ENCODE measurements at places on chromosomes 6 and 20. TPM values are rescaled to one million over a fixed set of nuclear protein-coding genes. Genes with fewer than 3 reads are reported as not detected.

- H3K36me3 ChIP-seq: no peaks in the 10 kb centered on the region
- H3K4me3 ChIP-seq: no peak overlapping the region
- no peaks in the 10 kb centered on the region for H3K4me1 ChIP-seq
Observed at GRCh38 chr6:169575365-169575764, 126.5 kb downstream of the WDR27 start.

DNA sequence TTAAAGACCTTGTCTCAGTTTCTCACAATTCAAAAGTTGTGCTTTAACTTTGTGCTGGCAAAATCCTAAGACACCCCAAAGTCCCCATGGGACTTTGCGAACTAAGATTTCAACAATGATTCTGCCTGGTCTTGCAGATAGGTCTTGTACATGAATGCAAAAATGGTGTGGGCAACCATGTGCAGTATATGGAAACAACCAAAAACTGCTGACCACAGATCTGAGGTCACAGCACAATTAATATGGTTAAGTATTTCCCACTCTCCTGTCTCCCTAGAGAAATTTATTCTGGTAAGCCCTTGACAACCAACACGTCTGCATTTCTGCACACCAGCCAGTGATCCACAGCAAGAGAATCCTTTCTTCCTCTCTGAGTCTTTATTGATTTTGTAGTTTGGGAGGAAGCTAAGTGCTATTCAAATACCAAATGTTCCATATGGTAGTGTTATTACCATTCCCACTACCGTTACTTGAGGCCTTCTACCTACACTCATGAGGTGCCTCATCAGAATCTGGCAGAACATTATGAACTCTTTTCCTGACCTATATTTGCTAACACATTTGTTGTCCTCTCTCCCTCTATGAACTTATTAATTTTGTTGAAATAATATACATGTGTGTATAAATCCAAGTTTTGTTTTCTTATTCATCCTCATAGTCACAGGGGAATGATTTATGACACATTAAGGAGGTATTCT lies 178.7 kb downstream of the ATXN1 start:
- H3K27ac ChIP-seq: no peak overlapping the region
- DNase-seq: no peak
- no peaks in the 10 kb centered on the region for H3K4me1 ChIP-seq
- H3K36me3 ChIP-seq: peaks cover 27% of the 10 kb centered on the region

GRCh38 chr20:35515949-35516645 lies 13.4 kb downstream of the C20orf173 start:
- peaks cover 10% of the 10 kb centered on the region for H3K36me3 ChIP-seq
- no peaks in the 10 kb centered on the region for H3K4me1 ChIP-seq
- H3K27ac ChIP-seq: no peak overlapping the region
- DNase-seq: no peak
- no peaks in the 10 kb centered on the region for H3K27me3 ChIP-seq
- H3K4me3 ChIP-seq: no peak overlapping the region

TBX18 gene
- total RNA-seq: not detected

SEMG1 gene
- total RNA-seq: not detected
